Brain pericyte (primary cell): ENCODE measurements at places on chromosomes 5 and 9.

DNA sequence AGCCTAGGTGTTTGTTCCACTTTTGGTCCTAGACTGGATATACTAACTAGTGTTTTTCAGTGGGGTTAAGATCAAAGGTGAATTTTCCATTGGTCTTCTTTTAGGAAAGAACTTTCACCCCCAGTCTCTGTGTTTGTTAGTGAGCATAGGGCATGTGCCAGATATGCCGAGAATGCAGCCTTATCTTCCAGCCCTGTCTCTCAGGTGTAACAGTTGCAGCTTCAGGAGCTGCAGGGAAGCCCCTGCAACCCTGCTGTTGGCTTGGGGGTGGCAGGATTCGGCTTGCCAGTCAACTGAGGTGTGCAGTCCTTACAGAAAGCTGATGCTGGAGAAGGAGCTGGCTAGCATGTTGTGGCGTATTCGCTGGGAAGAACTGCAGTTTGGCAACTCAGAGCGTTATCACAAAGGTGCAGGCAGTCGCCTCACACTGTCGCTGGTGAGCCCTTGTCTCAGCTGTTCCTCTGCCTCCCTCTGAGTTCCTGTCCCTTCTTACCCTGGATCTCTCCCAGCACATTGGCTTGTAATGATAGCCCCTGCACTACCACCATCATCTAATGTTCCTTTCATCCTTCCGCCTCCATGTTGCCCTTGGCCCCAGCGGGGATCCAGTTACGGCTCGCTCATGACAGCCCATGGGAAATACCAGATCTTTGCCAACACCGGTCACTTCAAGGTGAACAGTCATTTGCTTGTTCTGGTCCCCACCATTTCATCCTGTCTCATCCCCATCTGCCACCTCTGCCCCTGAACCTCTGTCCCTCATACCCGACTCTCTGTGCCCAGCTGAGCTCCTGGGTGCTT, 10.1 kb downstream of the NPR2 start:
- DNase-seq: no peak

GRCh38 chr9:99680191-99680590, 141.5 kb upstream of the NR4A3 start:
- DNase-seq: no peak

- no peak for DNase-seq
These were observed 350.0 kb upstream of the ST8SIA4 start for GRCh38 chr5:101253096-101253495.

DNA sequence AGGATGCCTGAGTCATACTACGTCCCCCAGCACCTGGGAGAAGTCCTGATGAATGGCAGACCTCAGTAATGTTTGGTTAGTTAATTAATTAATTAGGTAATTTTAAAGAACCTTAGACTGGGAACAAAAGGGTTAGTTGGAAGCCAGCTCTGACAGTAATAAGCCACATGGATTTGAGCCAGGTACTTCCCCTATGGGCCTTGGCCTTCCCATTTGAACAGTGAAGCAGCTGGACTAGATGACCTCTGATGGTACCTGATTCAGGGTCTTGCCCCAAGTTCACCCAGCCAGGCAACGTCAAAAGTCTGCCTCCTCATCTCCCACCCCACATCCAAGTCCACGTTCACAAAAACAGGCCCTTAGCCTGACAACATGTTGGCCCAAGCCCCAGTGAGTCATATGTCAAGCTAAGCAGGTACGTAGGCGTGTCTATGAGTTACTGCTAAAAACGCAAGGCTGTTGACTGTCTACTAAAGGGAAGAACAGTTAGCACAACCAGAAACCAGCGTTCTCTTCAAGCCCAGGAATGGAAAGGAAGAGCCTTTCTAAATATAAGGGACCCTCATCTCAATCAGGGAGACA, 303.2 kb downstream of the ACTL7B start:
- DNase-seq: no peak

GRCh38 chr9:2662496-2662895, 40.9 kb downstream of the VLDLR start:
- no peak for DNase-seq

- no peak for DNase-seq
These were observed 157.2 kb downstream of the PRR16 start for GRCh38 chr5:120621339-120621738.

DNA sequence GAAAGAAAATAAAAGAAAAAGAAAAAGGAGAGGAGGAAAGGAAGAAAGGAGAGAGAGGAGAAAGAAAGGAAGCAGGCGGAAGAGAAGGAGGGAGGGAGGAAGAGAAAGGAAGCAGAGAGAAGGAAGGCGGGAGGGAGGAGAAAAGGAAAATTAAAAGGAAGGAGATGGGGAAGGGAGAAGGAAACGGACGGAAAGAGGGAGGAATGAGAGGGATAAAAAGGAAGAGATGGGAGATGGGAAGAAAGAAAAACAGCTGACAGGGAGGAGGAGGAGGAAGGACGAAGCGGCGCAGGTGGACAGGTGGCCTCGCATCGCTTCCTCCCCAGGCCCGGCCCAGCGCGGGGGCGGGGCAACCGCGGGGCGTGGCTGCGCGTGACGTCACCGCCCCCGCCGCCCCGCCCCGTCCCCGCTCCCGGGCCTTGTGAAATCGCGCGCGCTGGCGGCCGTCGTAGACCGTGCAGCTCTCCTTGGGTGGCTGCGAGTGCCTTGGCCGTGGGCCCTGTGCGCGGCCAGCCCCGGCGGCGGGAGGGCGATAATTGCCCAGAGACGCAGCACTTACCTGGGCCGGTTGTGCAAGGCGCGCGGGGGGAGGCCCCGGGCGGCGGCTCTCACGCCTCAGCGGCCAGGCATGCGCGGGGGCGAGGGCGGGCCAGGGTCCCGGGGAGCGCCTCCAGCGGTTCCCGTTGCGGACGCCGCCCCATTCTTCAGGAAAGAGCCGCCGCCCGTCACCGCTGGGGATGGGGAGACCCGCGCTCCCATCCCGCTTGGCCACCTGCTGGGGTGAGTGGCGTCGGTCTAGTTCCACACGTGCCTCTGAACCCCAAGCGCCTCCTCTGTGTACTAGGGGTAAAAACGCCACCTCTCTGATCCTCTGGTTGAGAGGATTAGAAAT, 49.6 kb upstream of the FOXE1 start:
- DNase-seq: no peak

DNA sequence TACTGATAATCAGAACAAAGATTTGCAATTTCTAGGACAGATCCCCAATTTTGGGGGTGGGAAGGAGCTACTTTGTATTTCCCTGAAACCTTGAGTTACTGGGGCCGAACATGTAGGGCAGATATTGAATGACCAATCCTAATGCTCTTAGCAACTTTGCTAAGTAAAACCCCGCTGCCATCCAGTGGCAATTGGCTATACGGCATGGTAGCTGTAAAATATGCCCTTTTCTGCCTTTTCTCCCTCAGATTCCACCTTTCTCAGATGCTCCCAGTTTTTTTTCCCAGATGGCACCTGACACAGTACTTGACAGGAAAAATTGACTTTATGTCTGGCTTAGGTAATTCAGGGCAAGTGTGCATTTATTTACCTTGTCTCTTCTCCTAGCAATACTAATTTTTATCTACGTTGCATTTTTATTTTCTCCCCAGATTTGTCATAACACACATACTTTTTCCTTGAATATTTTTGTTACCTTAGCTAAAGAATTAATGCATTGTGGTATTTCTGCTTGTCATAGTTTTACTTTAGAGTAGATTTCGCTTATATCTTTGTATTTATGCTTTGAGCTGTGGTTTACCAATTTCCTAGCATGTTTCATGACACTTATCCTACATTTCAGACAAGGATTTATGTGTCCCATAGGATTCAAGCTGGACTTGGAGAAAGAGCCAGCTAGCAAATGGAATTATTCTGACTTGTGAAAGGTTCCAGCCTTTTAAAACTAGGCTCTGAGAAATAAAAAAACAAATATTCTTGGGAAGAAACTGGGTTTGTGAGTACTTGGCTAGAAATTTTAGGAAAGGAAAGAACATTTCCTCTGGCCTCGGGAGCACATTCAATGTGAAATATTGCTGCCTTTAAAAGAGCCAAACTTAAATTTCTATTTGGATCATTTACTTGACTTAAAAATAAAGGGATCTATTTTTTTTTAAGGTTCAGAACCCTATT, 37.4 kb downstream of the PIK3R1 start:
- DNase-seq: no peak

- no peak for DNase-seq
These were observed 26.4 kb downstream of the ATP6V0E1 start for GRCh38 chr5:173010021-173010420.

DNA sequence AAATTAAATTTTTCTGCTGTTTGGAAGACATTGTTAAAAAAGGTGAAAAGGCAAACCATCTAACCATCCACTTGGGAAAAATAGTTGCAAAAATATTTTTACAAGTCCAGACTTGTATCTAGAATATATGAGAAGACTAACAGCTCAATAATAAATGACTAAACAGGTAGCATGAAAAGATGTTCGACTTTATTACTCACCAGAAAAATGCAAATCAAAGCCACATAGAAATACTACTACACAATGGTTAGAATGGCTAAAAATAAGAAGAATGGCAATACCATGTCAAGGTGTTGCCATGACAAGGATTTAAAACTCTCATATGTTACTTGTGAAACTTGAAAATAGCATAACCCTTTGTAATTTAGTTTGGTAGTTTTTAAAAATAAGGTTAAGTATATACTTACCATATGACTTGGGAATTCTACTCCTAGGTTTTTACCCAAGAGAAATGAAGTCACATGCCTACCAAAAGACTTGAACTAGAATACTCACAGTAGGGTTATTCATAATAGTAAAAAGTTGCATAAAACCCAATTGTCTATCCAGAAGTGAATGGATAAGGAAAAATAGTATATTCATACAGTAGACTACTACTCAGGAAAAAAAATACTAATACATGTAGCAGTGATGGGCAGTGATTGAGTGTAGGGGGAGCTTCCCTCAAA, 93.8 kb downstream of the VPS13A start:
- DNase-seq: no peak

GRCh38 chr5:80122579-80122978, 87.4 kb downstream of the THBS4 start:
- no peak for DNase-seq

DNA sequence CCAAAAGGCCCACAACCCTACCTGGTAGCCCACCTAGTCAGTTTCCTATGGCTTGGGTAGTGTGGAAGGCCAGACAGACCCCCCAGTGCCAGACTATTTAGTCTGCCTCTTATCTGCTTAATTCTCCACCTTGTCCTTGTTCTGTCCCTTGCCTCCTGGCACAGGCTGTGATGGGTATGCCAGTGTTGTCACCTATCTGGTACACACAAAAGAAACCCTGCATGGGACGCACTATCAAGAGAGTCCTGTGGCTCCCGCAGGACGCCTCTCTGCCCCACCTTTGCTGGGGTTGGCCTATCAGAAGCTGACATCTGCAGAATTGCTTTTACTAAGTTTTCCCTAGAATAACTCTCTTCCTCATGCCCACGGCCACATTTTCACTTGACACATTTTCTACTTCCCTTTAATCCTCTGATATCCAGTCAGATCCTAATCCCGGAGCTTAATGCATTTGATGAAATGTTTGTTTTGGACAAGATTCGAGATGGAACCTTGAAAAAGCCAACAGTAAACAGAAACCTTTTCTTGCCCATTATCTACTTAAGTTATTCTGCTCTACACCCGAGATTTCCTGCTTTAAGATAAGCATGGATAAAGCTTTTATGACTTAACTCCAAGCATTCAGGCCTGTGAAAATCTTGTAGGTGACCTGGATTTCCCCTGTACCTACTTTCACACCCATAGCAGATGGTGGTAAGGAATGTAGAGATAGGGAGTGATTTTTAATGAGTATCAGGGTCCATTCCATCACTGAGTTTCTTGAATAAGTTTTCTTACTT, 468.5 kb downstream of the ZNF608 start:
- no peak for DNase-seq

GRCh38 chr9:136910901-136911245, 24.6 kb downstream of the TRAF2 start:
- no peak for DNase-seq

GRCh38 chr5:163649514-163649913, 144.1 kb downstream of the MAT2B start:
- no peak for DNase-seq

GRCh38 chr5:33370466-33370859, 70.3 kb upstream of the TARS1 start:
- no peak for DNase-seq

- DNase-seq: no peak
These were observed 39.3 kb upstream of the RAD23B start for GRCh38 chr9:107243742-107244141.

DNA sequence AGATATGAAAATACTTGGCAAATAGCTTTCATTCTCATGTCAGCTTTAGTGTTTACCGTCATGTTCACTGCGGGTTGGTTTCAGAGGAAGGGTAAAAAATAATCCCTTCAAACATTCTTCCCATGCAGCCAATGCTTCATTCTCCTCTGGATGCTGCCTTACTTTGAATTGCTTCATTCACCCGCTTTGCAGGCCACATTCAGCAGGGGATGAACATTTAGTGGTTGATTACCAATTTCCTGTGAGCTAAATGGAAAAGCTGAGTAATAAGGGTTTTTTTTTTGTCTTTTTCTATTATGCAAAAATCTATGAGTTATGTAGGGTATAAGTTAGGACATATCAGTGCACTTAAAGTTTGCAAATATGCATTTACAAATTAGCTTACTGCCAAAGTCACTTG, 96.3 kb upstream of the MEF2C start:
- DNase-seq: no peak

- no peak for DNase-seq
These were observed 169.9 kb downstream of the FER start for GRCh38 chr5:108917596-108917995.

DNA sequence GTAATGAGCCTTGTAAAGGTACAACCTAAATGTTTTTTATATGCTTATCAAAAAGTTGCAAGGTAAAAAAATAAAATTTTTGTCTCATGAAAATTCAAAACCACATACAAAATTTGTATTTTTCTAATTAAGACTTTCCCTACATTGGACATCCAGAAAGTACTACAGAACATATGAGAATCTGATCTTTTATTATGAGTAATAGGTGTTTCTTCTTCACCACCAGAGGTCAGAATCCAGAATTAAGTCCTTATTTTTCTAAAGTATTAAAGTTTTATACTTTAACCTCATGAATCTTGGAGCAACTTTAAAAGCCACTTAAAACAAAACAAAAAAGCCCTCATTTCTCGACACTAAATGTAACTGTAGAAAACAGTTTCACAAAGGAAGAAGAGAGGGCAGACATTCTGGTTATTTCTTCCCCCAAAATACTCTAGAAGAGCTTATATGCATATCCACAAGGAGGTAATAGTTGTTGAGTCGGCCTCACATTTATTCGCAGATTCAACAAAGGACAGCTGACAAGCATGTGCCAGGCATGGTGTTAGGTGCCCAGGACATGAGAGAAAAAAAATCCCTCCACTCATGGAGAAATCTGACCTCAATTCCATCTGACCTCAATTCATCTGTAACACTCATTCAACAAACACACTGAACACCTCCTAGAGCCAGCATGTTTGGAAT, 69.3 kb downstream of the MLLT3 start:
- no peak for DNase-seq

DNA sequence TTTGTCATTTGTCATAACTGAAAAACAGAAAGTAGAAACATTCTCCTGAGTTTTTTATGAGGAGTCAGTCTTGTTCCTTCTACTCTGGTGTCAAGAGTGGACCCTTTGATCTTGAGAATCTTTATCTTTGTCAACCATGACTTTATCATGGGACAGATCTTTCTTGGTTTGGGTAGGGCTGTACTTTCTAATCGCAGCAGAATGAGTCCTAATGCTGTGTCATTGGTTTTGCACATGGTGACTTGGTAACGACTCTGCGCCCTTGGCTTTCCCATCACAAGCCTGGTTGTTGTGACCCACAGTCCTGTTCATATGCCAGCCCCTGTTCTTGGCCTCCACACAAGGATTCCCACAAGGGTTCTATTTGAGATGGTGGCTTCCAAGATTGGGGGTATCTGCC, 45.6 kb downstream of the AOPEP start:
- DNase-seq: no peak
